WERI-Rb-1 (cell line): ENCODE measurements at places on chromosomes 3 and 15.

DNA sequence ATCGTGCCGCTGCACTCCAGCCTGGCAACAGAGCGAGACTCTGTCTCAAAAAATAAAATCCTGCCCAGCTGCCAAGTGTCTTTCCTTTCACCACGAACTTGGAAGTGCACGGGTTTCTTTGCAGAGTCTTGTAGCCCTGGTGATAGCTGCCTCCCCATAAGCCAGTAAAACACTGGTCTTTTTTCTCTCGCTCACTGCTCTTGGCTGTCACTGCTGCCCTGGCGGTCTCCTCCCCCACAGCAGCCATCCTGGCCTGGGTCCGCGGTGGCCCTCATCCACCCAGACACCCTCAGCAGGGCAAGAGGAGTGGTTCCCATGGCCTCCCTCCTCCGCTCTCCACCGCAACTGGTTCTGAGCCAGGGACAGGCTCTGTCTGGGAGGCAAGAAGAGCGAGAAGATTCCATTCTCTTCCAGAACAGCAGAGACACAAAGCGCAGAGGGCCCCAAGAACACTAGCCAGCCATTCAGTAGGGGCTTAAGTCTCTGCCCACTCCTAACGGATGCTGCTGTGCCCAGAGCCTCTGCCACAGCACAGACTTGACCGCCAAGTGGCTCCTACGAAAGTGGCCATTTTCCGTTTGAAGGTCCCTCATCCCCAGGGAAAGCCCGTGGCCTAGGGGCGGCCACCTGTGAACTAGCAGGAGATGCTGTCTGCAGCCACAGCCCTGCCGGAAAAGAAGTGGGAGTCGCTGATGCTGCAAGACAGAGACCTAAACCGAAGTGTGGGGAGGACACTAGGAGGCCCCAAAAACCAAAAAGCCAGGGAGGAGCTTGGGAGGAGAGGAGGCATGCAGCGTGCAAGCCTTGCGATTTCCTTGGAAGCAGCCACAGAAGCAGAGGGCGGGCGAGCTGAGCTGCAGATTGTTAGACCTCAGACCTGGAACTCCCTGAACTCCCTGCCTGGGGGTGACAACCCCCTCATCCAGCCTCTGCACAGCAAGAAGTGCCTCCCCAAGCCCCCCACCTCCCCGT, 44.1 kb downstream of the KLHL25 start:
- no peak for DNase-seq

DNA sequence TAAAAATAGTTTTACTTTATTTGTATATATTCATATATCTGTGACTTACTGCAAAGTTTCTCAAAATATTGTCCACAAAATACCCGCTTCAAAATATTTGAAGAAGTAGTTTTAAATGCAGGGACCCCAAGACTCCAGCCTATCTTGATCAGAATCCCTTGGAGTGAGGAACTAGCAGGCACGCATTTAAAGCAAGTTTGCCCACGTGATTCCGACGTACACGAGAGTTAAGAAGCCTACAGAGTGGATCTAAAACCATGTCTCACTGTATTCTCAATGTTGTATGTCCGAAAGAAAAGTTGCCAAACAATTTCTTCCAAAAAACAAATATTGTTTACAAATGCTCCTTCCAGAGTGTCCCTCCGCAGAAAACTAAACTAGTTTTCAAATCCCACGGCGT, 1.7 kb downstream of the GABRB3 start:
- DNase-seq = peak; percentile 34

DNA sequence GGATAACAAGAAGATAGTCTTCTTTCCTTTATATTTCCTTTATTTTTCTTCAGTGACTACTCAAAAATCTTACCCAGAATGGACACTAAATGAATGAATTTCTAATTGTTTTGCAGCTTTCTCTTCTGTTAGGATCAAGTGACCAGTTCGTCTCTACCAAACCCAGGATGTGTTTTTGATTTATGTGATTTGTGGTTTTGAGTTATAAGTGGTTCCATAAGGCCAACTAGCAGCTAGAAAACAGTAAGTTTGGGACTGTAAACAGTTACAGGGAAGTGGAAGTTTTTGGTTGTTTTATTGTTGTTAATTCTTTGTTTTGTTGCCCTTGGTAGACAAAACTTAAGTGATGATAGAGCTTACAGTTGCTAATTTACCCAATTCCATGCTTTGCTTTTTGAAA, 456.5 kb downstream of the IL5RA start:
- no peak for DNase-seq

DNA sequence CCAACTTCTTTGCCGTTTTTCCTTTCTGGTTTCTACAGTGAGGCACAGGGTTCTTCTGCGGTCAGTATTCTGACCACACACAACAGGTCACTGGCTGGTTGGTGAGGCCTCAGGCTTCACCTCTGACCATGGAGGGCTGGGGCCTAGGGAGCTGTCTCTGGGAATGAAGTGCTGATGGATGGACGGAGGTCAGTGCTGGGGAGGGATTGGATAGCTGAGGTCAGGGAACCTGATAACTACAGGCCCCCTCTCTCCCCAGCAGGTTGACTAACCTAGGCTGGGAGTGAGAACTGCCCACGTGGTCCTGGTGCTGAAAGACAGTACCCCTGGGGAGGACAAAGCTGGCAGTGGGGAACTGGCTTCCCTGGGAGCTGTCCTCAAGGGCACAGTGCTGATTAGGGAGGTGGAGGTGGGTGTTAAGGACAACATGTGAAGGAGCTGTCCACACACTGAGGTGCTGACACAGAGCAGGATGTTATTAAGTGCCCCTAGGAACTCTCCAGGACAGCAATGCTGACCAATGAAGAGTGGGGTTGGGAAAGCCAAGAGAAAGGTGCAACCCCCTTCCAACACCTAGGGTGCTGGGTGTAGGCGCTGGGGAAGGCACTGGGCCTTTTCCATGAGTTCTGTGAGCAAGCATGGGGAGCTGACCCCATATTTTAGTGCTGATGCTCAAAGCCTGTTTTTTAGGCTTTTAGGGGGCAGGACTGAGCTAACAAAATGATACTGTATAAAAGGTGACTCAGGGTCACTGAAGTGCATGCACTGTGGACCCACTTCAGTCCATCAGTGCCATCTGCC, 45.2 kb downstream of the ATP2B2 start:
- DNase-seq = no peak

GRCh38 chr3:61090389-61091169, 160.7 kb downstream of the FHIT start:
- DNase-seq = no peak

DNA sequence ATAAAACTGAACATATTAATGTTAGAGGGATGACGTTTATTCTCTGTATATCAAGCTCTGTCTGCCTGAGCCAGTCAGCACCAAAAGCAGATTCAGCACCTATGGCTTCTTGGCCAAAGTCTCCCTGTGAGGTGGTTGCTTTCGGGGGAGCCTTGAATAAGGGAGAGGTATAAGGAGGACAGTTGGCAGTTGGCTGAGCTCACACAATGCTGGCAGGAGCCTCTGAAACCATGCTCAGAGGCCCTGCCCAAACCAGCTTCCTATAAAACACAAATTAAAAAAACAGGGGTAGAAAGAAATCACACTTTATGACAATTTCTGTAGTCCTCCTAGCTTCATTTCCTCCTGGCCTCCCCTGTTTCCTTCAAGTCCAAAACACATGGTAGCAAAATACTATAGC, 18.8 kb downstream of the ARHGEF3 start:
- DNase-seq = no peak

DNA sequence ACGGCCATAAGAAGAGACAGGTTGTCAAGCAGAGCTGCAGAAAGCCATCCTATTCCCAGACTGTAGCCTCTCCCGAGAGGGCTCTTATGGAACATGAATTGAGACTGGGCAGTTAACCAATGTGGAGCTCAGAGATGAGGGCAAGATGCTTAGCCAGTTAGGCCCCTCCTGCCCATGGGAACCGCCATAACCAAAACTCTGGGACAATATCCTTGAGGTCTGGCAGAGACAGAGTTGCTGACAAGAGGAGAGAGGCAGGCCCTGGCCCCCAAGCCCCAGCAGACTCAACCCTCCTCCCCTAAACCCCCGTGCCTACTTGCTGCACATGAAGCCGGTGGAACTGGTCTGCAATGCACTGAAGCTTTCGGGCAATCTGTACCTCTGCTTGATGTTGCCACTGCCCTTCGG, 4.8 kb downstream of the BMF start:
- DNase-seq = no peak

DNA sequence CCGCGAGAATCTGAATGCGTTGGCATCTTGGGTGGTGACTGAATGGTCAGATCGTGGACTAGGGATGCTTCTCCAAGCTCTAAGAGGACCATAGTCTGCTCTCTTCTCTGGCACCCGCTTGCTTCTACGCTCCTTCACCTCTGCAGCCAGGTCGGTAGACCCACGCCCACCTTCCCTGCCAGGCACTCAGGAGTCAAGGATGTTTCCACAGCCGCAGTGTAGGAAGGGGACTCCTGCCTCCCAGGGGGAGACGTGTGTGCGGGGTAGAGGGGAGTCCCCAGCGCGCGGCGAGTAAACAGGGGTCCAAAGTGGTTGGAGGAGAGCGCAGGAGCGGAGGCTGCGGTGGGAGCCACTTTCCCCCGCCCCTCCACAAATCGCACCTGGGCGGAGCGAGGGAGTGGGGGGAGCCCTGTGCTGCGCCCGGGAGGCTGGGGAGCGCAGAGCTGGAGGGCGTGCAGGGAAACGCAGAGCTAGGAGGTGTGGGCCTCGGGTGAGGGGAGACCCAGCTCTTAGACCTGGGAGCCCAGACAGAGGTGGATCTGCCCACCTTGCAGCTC, 1.7 kb downstream of the LRRC3B start:
- DNase-seq = peak; percentile 8

DNA sequence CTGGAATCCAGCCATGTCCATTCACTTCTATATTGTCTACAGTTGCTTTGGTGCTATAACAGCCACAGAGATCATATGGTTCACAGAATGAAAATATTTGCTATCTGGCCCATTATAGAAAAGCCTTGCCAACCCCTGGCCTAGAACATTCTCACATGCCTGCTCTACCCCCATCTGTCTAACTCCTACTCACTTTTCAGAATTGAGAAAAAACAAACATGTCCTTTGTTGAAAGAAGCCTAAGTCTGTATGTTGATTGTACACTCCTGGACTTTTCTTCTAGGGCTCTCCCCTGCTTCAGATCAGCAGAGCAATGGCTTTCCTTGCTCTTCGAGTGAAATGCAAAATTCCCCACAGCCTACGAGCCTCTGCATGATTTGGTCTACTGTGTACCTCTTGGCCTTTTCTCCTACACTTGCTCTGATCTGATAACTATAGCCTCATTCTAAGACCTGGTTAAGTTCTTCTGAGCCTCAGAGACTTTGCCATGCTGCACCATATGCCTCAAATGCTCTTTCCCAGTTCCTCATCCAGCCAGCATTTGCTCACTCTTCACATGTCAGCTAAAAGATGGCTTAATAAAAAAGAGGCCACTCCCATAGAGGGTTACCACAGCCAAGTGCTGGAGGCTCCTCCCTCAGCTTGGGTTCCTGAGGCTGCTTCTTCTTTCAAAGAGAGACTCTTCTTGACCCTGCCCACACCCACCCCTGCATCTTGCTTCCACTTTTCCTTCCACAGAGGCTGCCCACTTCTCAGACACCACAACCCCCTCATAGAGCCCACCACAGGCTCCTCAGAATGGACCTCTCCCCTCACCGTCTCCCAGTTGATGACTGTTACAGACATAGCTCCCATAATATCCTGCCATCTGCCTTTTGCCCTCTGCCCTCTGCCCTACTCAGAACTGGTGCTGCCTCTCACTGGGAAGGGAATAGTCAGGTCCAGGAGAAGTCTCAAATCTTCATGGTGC, 22.9 kb upstream of the DCLK3 start:
- no peak for DNase-seq

DNA sequence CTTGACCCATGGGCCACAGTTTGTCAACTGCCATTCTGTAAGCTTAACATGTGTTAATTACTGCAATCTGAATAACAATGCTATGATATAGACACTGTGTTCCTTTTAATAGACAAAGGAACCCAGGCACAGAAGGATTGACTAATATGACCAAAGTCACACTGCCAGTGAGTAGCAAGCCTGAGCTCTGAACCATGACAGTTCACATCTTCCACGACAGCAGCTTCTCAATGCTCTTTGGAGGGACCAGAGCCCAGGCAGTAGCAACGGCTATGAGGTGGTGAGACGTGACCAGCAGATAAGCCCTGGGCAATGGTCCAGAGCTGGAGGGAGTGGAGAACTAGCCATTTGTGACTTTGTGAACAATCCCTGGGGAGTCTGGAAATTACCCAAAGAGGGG, 19.4 kb downstream of the CA12 start:
- DNase-seq = no peak

DNA sequence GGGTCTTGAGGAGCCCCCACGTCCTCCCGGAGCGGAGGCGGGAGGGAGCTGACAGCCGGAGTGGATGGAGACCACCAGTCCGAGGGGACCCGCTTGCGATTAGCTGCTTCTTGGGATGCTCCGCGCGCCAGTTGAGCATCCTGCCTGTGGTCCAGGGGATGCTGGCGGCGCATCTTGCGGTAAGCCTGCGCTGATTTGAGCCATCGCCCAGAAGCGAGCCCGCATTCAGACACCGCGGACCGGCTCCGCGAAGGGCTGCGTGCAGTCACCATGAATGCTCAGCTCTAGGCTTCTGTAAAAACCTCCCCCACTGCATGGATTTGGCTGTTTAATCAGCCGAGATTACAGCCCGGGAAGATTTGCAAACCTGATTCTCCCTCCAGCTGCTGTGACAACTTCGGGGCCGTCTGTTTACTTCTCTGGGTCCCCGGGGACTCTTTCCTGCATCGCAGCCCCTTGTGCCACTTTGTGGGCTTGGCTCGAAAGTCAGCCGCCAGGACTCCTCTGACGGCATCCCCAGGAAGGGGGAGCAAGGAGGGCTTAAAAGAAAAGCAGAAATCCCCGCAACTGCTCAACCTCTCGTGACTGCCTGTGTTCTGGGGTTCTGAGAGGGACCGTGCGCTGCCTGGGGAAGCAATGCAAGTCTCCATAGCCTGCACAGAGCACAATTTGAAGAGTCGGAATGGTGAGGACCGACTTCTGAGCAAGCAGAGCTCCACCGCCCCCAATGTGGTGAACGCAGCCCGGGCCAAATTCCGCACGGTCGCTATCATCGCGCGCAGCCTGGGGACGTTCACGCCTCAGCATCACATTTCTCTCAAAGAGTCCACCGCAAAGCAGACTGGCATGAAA, 171.1 kb downstream of the KCNAB1 start:
- DNase-seq = peak; percentile 60

DNA sequence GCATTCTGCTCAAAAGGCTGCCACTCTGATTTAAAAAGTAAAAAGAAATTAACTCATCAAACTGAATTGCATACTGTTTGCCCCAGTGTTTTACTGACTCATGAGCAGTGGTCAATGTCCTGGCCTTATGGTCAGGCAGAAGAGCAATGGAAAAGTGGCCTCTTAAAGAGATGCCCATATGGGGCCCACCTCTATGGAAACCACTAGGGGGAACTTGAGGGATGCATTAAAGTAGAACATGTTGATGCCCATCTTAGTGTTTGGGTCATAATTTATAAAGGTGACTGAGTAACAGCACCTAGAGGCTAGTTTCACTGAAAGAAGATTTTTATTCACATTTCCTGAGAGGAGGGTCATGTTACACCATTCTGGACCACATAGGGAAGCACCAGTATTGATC, 66.5 kb upstream of the RNU6-1 start:
- peak; percentile 30 for DNase-seq

DNA sequence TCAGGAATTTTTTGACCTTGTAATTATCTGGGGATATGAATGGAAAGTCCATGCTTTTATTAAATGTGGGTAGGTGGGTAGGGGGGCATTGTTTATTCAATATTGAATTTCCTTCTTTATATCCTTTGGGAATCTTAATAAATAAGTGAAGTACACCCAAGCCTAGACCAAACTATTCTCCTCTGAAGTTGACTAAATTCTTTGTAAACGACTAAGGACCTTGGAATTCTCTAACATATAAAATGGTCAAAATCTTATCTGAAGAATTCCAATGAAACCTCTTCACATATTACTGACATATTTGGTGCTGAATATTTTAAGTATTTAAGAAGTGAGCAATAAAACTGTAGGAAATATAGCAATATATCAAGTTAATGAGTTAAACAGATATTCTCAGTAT, 1432.1 kb upstream of the GBE1 start:
- no peak for DNase-seq
